Stimulated activated CD4-positive, alpha-beta T cell treated with anti-CD3 and anti-CD28 coated beads, TNF-alpha, amount 100 ng/mL, for 4 hours (primary cell): ENCODE measurements at places on chromosomes 12 and 14.

- no peak for DNase-seq
Observed at GRCh38 chr12:989751-990660, 1.0 kb upstream of the ERC1 start.

GRCh38 chr12:109386059-109386433 is 38.3 kb downstream of the MYO1H start:
- no peak for DNase-seq

DNA sequence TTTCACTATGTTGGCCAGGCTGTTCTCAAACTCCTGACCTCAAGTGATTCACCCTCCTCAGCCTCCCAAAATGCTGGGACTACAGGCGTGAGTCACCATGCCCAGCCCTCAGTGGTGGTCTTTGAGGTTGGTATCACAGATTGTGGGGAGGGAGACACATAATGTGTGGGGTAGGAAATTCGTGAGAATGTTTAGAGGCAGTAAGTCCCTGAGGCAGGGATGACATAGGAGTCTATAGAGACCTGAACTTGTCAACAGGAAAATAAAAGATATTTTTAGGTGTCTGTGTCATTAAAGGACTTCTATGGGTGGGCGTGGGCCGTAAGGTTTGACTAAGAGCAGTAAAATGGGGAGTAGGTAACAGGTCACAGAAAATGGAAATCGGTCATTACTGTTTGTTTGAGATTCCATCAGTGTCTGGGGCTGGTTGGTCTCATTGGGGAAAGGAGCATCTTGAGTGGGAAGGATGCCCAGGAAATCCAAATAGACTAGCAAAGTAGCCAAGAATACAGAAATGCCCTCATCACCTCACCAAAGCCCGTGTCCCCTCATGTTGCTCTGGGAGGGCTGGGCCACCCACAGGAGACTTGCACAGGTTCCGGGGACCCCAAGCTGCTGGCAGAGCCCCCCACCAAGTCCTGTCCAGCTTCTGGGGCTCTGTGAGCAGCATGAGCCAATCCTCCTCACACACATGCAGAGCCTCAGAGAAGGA is 63.6 kb upstream of the BCL2L14 start:
- peak; percentile 39 for DNase-seq

GRCh38 chr12:25101092-25101445 is 93.9 kb downstream of the DNAI7 start:
- DNase-seq = no peak

DNA sequence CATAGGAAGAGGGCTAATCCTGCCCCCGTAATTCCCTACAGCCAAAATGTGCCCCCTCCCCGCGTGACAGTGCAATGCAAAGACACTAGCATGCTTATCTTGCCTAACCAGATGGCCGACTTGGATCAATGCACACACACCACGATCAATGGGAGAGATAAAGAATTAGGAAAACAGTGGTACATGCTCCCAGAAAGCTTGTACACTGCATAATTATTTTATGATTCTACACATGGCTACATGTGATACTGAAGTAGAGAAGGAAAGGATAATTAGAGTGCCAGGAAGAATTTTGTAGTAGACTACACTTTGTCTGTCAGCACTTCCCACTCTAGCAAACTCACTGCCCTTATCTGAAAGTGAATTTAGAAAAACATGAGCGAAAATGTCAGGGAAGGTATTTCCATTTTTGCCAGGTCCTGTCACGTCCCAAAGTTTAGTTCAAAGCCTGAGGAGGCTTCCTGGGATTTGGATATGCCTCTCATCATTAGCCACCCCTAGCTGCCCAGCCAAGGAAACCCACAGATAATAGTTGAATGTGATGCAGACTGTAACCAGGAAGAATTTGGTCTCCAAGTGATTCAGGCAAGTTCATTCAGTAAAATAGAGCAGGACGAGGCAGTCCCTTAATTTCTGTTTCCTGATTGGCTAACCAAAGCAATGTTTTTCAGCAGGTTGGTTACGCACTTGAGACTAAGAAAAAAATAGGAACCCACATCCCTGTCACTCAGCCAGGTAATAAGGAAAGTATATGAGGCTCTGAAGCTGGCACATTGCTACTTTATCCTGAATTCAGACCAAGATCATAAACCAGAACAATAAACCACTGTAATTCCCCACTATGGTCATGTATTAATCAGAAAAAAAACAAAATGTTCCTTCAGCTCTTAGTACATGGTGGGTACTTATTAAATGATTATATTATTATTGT is 199.6 kb upstream of the OTX2 start:
- no peak for DNase-seq

DNA sequence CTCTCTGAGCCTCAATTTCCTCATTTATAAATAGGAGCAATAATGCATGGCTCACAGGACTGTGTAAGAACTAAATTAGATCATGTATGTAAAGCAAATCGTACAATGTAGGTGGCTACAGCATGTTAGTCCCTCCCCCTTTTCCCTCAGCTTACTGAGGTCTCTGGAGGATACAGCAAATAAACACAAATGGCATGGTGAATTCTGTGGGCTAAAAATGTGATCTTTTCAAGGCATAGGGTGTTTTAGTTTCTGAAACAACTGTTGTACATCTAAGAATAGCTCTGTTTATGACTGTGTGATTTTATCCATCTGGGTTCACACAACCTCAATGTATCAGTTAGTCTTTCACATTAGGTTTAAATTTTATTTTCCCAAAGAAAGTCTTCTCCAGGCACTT is 121.2 kb upstream of the PLEKHG7 start:
- DNase-seq = no peak

DNA sequence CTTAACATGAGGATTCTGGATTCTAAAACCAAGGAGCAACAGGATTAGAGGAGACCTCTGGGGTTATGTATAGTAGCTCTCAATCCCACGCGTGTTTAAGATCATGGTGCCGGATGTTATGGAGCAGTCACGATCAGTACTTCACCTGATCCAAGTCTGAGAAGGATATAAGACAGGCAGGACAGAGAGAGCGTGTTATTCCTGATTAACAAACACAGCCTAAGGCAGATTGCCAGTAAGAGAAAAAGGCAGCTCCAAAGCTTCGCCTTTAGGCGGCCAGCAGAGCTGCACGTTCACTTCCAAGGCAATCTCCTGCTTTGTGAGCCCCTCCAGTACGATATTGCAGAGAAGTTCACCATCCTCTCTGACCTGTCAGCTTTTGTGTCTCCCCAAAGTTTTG is 5.5 kb downstream of the SETD3 start:
- no peak for DNase-seq

DNA sequence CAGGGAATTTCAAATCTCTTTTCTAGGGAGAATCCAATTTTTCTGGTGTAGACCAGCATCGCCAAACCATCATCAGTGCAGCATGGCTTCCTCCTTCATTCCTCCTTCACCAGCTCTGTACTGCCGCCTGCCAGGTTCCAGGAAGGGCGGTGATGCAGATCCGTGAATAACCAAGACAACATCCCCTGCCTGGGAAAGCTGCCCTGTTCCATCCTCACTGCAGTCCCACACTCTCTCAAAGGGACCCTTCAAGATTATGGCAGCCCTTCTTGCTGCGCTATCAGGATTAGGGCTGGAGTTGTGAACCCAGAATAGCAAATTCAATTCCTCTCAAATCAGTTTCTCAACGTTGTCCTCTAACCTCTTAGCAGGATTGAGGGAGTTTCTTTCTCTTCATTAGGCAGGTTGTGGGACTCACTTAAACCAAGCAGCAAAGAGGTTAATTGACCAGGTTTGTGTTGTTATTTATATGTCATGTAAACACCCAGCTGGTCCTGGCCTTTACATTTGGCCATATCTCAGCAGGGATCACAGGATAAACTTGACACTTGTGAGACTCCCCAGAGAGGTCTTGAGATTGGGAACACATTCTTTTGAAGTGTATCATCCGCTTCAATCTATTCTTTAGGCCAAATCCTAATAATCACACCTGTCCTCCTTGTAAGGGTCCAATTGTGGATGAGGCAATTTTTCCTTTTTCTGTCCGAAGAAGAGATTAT is 26.2 kb downstream of the TMEM30B start:
- no peak for DNase-seq

- no peak for DNase-seq
Observed at GRCh38 chr14:68376067-68376779, 416.6 kb downstream of the ZFP36L1 start.

GRCh38 chr14:77140359-77141213 is 1.0 kb downstream of the ZDHHC22 start:
- DNase-seq = no peak

GRCh38 chr12:111454716-111455447 is 49.2 kb downstream of the SH2B3 start:
- no peak for DNase-seq

DNA sequence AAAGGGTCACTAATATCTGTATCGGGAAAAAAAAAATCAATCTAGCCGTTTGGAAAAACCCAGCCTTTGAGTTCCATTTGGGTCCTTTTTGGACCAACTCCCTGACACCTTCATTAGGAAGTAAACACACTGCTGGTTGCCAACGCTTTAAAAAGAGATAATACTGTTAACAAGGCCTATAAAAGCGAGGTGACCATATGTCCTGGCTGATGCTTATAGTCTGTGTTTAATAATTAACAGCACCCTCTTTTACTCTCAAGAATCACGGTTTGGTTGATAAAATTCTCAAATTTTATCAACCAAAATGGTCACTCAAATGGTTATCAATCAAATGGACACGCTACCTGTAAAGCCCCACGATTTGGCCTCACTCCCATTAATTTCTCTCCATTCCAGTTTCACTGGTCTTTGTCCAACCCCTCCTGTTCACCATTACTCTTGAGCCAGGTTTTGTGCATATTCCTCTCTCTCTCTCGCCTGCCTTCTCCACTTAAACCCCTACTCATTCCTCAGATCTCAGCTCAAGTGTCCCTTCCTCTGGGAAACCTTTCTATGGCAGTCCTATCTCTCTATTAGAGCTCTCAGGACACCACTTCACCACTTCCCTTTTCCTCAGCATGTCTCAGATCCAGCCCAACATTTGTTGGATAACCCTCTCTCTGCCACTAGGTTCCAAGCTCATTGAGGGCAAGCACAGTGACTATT is 9.5 kb downstream of the BTG1 start:
- DNase-seq = no peak

- no peak for DNase-seq
Observed at GRCh38 chr14:30410986-30411385, 148.0 kb upstream of the G2E3 start.
